ENCODE measurements at places on chromosomes 4 and X.

GRCh38 chr4:114091546-114091945, 112.1 kb upstream of the ARSJ start:
- DNase-seq: no peak

DNA sequence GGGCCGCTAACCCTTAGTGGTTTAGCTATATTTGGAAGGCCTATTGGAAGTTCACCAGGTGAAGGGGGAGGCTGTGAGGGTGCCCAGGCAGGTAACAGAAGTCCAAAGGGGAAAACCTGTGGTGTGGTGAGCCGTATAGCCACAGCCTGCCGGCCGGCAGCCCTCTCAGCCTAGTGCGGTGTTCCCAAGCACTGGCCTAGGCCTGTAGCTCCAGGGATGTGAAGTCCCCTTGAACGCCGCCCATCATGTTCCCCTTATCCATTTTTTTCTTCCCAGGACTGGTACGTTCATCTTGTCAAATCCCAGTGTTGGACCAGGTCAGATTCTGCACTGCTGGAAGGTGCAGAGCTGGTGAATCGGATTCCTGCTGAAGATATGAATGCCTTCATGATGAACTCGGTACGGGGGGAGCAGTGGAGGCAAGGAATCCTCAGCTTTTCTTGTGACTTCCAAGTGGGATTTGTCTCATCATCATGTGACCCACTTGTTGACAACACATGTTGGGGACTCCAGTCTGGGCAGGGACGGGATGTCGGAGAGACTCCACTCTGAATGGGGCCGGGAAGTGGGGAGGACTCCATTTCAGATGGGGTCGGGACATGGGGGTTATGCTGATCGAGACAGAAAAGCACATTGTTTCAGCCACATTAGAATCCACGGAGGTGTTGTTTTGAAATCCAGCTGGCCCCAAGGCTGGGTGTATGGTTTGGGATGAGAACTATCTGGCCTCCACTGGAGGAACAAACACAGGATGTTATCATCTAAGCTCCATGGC, 39.2 kb upstream of the MSANTD1 start:
- DNase-seq: no peak

GRCh38 chrX:17012465-17012864, 66.0 kb downstream of the REPS2 start:
- DNase-seq: no peak

DNA sequence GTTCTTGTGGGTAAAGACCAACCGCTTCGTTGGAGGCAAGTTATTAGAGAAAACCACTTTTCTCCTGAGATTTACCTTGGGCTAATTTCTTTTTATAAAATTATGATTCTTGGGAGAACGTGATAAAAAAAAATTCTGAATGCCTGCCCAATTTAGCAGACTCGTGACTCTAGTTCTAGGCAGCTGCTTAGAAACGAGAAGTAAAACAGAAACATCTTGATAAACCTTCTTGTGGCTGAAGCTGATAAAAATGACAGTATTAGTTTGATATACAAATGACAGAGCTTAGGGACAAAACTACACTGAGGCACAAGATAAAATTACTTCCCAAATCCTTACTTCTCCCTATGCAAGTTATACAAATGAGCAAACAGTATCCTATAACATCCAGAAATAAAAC, 458.9 kb upstream of the TEX13C start:
- no peak for DNase-seq

- no peak for DNase-seq
Observed at GRCh38 chr4:18250564-18250963, 229.0 kb upstream of the LCORL start.

Measured in A172 (cell line).